ENCODE measurements at places on chromosomes 12 and 14. TPM values are rescaled to one million over a fixed set of nuclear protein-coding genes. Genes with fewer than 3 reads are reported as not detected.
A peak's percentile ranks its signal among the peaks of the same experiment; 100 is the strongest.

- no peak for DNase-seq
Observed at GRCh38 chr12:77980782-77981181, 150.1 kb downstream of the NAV3 start.

The CINP gene
- total RNA-seq, result 59.1 TPM

GRCh38 chr14:57482120-57482519, 11.5 kb downstream of the CCDC198 start:
- DNase-seq, result no peak

The RAB2B gene
- total RNA-seq, result 12.6 TPM

The TOX4 gene
- total RNA-seq, result 14.4 TPM

DNA sequence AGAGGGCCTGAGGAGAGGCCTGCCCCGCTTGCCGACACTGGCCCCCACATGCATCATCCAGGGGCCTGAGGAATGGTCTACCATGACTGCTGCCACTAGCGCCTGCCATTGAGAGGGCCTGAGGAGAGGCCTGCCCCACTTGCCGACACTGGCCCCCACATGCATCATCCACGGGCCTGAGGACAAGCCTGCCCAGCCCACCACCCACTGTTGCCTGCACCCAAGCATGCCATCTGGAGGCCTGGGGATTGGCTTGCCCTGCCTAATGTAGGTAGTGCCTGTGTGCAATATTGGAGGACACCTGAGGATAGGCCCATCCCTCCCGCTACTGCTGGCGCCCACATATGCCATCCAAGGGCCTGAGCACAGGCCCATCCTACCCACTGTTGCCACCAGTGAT, 24.4 kb downstream of the CYP46A1 start:
- no peak for DNase-seq

- no peak for DNase-seq
Observed at GRCh38 chr12:124949779-124950728, 35.6 kb upstream of the UBC start.

- peak; percentile 89 for DNase-seq
Observed at GRCh38 chr12:1474574-1475153, 119.7 kb downstream of the FBXL14 start.

The TRHDE gene
- 1.2 TPM for total RNA-seq

The FMNL3 gene
- 28.0 TPM for total RNA-seq

DNA sequence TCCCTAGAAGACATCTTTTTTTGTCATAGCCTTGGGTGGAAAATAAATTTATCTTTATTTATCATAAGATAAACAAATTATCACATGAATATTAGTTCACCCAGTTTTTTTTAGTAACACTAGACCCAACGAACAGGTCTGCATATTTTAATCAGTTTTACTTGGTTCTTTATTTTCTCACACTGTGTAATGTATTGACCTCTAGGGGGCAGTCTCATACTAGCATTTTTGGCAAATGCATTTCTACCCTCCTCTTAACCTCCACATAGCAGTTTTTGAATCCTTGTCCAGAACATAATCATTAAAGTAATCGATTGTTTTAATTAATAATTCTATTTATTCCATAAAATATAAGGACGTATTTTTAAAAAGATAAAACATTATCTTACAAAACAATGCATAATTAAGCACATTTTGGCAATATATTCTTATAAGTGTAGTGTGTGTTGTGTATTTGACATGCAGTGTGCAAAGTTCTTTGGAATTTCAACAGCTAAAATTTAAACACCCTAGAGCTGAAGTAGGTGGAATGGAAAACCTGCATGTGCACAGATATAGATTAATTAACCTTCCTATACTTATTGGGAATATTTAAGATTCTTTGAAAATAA, 31.6 kb upstream of the PTPRQ start:
- peak; percentile 46 for DNase-seq

- DNase-seq, result no peak
Observed at GRCh38 chr12:48787791-48788523, 932 bp downstream of the ADCY6 start.

DNA sequence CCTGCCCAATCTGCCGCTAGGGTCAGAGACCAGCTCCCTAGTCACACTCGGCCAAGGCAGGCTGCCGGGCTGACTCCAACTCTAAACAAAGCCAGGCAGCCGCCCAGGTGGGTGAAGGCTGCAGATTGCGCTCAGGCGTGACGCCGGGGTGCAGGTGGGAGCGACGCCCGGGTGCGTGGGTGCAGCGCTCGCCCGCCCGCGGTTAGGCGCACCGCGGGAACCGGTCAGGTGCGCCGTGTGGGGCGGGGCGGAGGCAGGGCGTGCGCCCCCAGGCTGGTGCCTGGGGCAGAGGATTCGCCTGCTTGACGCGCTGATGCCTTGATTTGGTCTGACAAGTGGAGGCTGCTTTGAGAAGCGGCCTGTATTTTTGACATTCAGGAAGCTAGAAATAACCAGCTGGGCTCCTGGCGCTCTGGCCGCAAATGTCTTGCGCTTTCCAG, 126.7 kb upstream of the HIF1A start:
- no peak for DNase-seq

DNA sequence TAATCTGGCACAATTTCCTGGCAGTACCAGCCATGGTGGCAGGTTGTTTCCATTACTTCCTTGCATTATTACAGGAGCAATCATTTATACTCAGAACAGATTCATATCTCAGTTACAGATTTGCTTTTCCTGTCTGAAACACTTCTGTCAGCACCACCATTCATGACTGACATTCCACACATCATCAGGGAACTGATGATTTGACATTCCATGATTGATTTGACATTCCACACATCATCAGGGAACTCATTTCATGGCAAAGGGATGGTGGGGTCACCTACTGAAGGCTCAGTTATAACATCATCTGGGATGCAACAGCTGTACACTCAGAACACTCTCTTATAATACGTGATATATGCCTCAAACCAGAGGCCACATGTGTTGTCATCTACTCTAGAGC, 30.9 kb upstream of the RERGL start:
- no peak for DNase-seq

Measured in RPMI7951 (cell line).